CD4-positive, CD25-positive, alpha-beta regulatory T cell (primary cell): ENCODE measurements at places on chromosomes 12 and 14.

- no peak for DNase-seq
These were observed 1268.9 kb upstream of the TMEM132C start for GRCh38 chr12:126998031-126998430.

GRCh38 chr12:122366685-122367475 is 55.6 kb downstream of the CLIP1 start:
- no peak for DNase-seq

GRCh38 chr14:52006361-52006760 is 17.0 kb downstream of the RTRAF start:
- DNase-seq: no peak

DNA sequence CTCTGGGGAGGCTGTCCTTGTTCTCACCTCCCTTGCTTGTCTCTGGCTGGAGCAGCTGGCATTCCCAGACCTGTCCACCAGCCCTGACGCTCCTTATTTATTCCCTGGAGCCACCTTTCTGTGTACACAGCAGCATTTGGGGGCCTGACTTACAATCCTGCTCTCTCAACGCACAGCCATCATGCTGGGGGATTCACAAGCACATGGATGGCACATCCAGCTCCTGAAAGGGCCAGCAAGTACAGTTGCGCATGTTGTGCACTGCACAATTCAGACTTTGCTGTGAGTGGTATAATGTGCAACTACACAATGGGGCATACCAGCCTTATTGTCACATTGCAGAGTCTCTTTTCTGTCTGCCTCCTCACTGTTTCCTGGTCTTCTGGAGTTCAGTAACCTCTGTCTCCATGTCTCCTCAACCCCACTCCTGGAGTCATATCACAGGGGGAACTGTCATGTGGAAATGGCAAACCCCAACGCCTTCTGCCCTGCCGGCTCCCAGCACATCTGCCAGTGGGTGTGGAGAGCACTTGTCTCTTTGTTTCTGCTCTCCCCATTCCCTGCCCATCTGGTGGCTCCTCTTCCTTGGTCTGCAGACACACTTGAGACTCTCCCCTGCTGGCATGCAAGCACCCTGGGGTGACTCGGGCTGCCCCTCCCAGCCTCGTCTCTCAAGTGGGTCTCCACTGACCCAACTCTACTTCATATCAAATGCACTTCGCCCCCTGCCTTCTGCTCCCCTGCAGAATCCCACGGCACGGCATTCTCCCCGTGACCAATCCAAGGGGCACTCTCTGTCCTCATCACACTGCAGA is 41.2 kb upstream of the MEG3 start:
- no peak for DNase-seq

DNA sequence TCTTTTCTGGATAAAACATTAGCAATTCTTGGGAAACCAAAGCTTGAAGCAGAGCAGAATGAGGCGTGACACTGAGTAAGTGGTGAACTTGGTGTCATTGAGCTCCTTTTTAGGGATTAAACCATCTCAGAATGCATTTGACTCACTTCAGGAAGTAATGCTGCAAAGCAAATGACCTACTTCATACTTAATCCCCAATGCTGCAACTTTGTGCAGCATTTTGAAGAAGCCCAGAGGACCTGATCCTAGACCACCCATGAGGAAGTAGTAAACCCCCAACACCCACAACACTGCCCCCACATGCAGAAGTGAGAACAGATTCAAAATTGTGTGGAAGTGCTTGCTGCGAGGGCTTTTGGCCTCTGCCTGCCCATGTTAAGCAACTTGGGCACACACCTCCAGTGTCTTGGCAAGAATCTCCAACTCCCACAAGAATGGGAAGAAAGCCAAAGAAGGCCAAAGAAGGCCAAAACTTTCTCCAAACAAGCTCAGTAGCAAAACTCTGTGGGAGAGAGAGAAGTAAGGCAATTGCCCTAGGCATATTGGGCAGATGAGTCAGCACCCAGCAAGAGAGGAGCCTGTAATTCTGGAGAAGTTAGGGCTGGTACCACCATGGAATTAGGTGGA is 69.2 kb upstream of the ETV6 start:
- no peak for DNase-seq

DNA sequence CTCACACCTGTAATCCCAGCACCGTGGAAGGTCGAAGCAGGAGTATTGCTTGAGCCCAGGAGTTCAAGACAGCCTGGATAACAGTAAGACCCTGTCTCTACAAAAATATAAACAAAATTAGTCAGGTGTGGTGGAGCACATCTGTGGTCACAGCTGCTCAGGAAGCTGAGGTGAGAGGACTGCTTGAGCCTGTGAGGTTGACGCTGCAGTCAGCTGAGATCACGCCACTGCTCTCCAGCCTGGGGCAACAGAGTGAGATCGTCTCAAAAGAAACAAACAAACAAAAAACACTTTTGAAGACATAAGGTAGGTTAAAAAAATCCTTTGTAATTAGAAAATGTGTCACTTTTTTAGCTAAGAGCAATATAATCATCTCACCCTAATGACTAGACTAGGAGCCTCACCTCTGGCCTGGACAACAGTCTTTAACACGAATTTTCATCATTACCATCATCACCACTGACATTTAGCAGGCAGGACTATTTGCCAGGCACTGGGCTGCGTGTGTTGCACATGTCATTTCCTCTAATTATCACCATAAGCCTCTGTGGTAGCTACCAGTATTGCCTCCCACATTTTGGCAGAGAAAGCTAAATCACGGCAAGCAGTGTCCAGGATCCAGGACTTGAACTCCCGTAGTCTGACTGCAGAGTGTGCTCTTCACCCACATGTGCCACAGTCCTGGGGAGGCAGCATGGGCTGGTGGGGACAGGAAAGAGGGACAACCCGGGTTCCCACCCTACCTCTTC is 4.6 kb upstream of the SYCP3 start:
- no peak for DNase-seq

DNA sequence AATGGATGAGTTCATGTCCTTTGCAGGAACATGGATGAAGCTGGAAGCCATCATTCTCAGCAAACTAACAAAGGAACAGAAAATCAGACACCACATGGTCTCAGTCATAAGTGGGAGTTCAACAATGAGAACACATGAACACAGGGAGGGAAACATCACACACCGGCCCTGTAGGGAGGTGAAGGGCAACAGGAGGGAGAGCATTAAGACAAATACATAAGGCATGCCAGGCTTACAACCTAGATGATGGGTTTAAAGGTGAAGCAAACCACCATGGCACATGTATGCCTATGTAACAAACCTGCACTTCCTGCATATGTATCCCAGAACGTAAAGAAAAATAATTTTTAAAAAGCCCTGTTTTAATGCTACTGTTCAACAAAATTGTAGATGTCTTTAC is 914.2 kb upstream of the ATXN7L3B start:
- DNase-seq: no peak

DNA sequence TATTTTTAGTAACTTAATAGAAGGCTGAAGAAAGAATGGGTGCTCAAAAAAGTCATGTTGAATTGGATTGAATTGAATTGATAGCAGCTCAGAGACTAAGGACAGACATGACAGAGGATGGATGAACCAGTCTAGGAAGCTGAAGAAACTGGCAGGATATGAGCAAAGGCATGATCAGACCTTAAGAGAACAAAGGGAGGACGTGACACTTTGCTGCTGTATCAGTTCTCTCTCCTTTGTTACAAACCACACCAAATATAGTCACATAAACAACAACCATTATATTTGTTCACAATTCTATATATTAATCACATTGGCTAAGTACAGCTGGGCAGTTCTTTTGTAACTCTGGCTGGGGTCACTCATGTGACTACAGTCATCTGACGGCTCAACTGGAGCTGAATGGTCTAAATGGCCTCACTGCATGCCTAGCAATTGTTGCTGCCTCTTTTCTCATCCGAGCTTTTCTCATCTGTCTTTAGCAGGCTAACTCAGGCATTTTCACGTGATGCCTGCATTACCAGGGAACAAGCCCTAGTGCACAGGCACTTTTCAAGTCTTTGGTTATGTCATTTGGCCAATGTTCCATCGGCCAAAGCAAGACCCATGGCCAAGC is 355.0 kb downstream of the ETNK1 start:
- no peak for DNase-seq

DNA sequence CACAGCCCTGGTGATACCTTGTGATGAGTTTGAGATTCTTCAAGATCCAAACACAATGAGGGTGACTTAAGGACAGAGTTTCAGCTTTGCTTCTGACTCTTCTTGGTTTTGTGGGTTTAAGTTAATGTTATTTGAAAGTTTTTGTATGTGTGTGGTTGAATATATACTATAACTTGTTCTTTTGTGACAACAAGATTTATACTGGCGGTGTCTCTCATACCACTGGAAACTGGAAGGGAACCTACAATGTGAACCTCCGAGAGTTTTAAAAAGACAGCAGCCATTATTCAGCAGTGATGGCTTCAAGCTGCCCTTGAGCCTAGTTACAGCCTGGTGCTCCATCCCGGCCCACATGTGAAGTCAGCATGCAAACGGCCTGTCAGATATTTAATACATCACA is 87.9 kb upstream of the IGF1 start:
- DNase-seq: no peak

DNA sequence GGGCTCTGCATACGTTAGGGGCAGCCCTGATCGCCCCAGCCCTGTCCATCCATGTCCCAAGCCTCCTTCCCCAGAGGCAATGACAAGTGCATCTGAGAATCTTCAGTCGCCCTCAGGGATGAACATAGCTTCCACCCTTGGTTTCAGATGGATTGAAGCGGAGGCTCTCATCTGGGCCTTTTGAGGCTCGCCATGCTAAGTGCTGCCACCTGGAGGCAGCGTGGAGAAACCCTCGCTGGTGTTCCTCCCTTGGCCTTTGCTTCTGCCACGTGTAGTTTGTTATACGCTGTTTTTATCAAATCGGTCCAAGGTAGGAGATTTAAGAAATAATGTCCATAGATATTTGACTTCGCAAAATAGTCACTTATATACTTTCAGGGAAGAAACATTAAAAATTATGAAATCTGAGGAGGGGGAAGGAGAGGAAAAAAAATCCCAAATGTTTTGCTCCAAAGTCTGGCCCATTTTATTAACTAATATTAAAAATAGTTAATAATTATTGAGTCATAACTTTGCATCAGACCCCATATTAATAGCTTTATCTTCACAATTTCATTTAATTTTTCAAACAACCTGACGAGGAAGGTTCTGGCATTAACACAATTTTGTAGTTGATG is 28.8 kb upstream of the LRRC10 start:
- peak; percentile 46 for DNase-seq

DNA sequence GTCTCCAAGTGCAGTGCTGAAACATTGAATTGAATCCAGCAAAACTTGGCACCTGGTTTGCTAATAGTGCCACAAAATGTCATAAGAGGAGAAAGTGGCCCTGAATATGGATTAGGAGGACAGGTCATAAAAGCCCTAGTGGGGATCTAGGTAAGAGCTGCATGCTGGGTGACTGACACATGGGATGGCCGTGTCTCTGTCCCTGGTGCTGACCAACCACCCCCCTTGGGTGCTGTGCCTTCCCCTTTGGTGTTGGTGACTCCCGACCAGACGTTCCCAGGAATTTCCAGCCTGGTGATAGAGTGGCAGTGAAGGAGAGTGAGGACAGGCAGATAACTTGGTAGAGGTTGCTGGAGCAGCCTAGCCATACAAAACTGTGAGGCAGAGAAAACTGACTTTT is 142.8 kb downstream of the VRK1 start:
- DNase-seq: no peak

- DNase-seq: no peak
These were observed 30.4 kb upstream of the PLEKHG6 start for GRCh38 chr12:6280053-6280469.
